ENCODE measurements at places on chromosomes 13 and 19. TPM values are rescaled to one million over a fixed set of nuclear protein-coding genes. Genes with fewer than 3 reads are reported as not detected.

- no peaks in the 10 kb centered on the region for H3K36me3 ChIP-seq
- peaks cover 37% of the 10 kb centered on the region for H3K4me1 ChIP-seq
- peak; percentile 27 for DNase-seq
- no peak overlapping the region for H3K27ac ChIP-seq
- H3K27me3 ChIP-seq = no peaks in the 10 kb centered on the region
Measured at GRCh38 chr13:52845766-52846566, 2.5 kb downstream of the PCDH8 start.

DNA sequence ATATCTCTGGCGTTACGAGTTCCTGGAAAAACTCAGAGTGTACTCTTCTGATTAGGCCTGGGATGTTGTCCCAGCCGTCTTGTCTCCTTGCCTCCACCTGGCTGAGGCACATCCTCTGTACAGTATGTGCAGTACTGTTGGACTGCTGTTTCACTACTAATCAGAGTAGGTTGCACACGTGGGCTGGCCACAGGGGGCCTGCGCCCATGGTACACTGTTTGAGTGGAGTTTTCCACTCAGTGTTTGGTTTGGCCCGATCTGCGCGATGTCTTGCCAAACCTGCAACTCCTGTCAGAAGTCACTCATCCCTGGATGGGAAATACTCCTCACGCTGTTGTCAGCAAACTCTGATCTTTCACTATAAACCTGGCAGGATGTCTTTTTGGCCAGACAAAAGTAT is 189.6 kb upstream of the CSNK1A1L start:
- H3K36me3 ChIP-seq = no peaks in the 10 kb centered on the region
- H3K4me1 ChIP-seq = no peaks in the 10 kb centered on the region

DNA sequence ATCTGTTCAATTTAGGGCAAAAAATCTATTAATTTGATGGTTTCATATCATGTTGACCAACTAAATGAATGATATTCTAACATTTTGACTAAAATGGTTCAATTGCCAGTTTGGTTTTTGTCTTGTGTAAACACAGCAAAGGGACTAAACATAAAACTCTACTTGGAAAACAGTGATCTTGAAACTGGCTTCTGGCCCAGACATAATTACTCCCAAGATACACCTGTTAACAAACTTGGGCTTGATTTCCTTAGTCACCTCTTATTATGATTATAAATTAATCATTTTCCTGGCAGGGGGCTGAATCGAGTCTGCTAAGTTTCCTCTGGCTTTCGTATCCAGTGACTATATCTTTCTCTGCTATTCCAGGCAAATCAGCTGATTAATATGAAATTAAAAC is 78.0 kb upstream of the OXGR1 start:
- no peaks in the 10 kb centered on the region for H3K4me1 ChIP-seq
- H3K27ac ChIP-seq = no peak overlapping the region
- no peak for DNase-seq
- H3K4me3 ChIP-seq = no peak overlapping the region
- H3K36me3 ChIP-seq = no peaks in the 10 kb centered on the region

- H3K36me3 ChIP-seq = no peaks in the 10 kb centered on the region
- H3K27me3 ChIP-seq = no peaks in the 10 kb centered on the region
- no peak overlapping the region for H3K27ac ChIP-seq
- H3K4me3 ChIP-seq = no peak overlapping the region
Measured at GRCh38 chr13:36884235-36884634, 35.8 kb downstream of the SMAD9 start.

GRCh38 chr13:100633461-100633860 is 41.1 kb downstream of the TMTC4 start:
- no peaks in the 10 kb centered on the region for H3K36me3 ChIP-seq
- H3K4me1 ChIP-seq = no peaks in the 10 kb centered on the region
- H3K27me3 ChIP-seq = no peaks in the 10 kb centered on the region
- H3K27ac ChIP-seq = no peak overlapping the region

DNA sequence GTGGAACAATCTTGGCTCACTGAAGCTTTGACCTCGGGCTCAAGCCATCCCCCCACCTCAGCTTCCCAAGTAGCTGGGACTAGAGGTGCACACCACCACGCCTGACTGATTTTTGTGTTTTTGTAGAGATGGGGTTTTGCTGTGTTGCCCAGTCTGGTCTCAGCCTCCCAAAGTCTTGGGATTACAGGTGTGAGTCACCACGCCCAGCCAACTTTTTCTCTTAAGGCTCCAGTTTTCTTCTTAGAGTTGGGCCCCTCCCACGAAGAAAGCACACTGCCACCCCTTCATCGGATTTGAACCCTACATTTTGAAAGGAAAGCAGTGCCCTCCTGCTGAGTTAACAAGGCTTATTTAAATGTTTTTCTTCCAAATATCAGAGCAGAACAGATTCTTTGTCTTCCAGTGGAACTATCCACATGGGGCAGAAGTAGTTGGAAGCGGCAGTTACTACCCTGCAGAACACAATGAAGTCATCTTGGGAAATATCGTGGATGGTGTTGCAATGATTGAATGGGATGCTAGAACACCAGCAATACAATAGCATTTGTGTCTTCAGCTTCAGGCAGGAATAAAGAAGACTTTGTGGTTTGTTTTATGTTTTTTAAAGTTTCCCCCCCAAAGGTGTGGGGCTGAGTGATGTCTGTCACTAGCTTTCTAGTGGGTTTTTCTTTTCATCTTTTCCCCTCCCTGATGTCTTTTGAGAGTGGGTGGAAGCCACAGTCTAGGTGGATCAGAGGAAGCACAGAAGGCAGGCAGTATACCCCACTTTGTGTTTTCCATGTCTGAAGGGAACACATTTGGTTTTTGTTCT is 8.9 kb downstream of the ACTN4 start:
- H3K36me3 ChIP-seq = no peaks in the 10 kb centered on the region
- no peaks in the 10 kb centered on the region for H3K27me3 ChIP-seq
- H3K4me3 ChIP-seq = no peak overlapping the region
- peak overlapping the region; percentile 2 for H3K27ac ChIP-seq

The TSEN34 gene
- total RNA-seq = 23.5 TPM
